T-cell (primary cell): ENCODE measurements at places on chromosomes 7 and 10. TPM values are rescaled to one million over a fixed set of nuclear protein-coding genes. Genes with fewer than 3 reads are reported as not detected.

- peaks cover 40% of the 10 kb centered on the region for H3K36me3 ChIP-seq
- no peak for DNase-seq
- H3K27ac ChIP-seq = no peak overlapping the region
- H3K4me1 ChIP-seq = peaks cover 4% of the 10 kb centered on the region
- H3K27me3 ChIP-seq = no peaks in the 10 kb centered on the region
- H3K4me3 ChIP-seq = no peak overlapping the region
Observed at GRCh38 chr7:2971914-2972834, 71.5 kb downstream of the CARD11 start.

Gene OPN4
- not detected for total RNA-seq

DNA sequence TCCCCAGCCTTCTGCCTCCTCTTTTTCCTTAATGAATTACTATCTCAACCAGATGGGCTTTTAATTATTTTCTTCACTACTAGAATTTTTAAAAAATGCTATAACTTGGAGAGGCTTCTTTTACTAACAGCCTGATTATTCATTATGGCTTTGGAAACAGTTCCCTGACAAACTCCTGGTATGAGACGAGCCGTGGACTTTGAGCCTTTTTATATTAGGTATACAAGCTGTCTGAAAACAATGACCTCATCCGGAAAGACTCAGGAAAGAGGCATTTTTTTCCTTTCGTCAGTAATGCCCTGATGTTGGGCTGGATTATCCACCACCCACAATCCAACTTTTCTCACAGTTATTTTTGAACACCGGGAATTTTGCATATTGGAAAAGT lies 26.7 kb upstream of the ABLIM1 start:
- H3K36me3 ChIP-seq = no peaks in the 10 kb centered on the region
- H3K4me1 ChIP-seq = no peaks in the 10 kb centered on the region
- H3K27me3 ChIP-seq = no peaks in the 10 kb centered on the region
- H3K27ac ChIP-seq = no peak overlapping the region
- no peak for DNase-seq

Gene HOXA7
- not detected for total RNA-seq

DNA sequence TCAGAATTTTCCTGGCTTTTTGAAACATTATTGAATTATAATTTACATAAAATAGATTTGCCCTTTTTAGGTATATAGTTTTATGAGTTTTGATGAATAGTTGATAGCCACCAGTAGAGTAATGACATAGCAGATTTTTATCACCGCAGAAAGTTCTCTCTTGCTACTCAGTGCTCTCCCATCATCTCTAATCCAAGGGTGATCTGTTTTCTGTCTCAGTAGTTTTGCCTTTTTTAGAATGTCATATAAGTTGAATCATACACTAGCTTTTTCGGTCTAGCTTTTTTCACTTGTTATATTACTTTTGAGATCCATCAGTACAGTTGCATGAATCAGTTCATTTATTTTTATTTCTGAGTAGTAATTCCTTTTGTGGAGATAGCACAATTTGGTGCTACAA lies 17.9 kb downstream of the RSBN1L start:
- no peaks in the 10 kb centered on the region for H3K36me3 ChIP-seq
- H3K4me1 ChIP-seq = peaks cover 8% of the 10 kb centered on the region
- H3K27ac ChIP-seq = no peak overlapping the region
- H3K4me3 ChIP-seq = no peak overlapping the region
- no peaks in the 10 kb centered on the region for H3K27me3 ChIP-seq
- DNase-seq = no peak
